ENCODE measurements at places on chromosomes 13 and 19. TPM values are rescaled to one million over a fixed set of nuclear protein-coding genes. Genes with fewer than 3 reads are reported as not detected.

DNA sequence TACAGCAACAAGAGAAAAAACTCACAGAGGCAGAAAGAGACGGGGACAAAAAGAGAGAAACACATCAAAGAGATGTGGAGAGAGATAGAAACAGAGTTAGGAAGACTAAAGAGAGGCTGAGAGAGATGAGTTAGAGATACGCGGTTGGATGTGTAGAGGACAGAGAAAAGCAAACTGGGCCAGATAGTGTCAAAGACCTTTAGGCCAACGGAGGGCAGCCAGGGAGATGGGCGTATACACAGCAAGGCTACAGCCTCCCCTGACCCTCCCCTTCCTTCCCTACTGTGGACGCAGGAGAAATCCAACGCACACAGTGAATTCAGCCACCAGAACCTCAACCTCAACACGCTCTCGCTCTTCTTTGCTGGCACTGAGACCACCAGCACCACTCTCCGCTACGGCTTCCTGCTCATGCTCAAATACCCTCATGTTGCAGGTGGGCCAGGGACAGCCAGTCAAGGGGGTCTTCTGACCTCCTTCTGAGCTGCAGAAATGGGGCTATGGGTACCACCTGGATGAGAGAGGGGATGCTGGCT is 18.7 kb downstream of the CYP2B6 start:
- DNase-seq: no peak

- peak; percentile 80 for DNase-seq
Measured at GRCh38 chr13:95083758-95084157, 217.5 kb downstream of the ABCC4 start.

- no peak for DNase-seq
Measured at GRCh38 chr13:112124141-112124540, 57.2 kb downstream of the SOX1 start.

- no peak for DNase-seq
Measured at GRCh38 chr13:21233086-21233485, 56.6 kb downstream of the MRPL57 start.

The FFAR1 gene
- total RNA-seq: not detected

DNA sequence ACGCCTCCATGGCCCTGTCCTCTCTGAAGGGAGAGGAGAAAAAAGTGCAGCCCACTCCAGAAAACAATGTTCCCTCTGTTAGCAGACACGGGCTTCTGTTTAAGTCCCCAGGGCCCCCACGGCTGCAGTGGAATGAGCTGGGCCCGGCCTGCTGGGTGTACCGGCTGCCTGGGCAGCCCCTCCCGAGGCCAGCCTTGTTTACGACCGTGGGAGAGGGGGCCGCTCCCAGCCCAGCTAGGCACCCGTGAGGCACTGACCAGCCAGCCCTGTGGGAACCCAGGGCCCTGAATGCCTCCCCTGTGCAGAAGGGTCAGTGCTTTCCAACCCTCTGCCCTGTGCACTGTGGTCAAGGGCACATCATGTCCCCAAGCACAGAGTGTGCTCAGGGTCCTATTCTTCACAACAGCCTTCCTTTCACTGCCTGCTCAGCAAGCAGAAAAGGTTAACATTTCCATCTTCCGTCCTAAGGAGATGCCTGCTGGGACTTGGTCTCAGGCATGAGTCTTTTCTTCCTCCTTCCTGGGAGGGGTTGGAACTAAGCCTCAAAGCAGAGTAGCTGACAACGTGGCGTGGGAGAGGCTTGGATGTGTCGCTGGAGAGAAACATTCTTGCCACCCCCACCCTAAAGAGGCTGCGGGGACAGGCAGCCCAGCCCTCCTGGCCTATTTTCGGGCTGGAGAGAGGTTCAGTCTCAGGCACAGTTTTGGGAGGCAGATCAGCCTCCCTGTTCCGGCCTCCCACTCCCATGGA is 90.1 kb downstream of the RGCC start:
- no peak for DNase-seq

GRCh38 chr19:53865523-53865917 is 2.2 kb upstream of the MYADM start:
- DNase-seq: no peak

- no peak for DNase-seq
Measured at GRCh38 chr19:30017172-30017571, 75.1 kb downstream of the URI1 start.

GRCh38 chr13:61045251-61045650 is 370.4 kb downstream of the PCDH20 start:
- no peak for DNase-seq

- DNase-seq: peak; percentile 18
Measured at GRCh38 chr19:41998246-41999020, 4.4 kb upstream of the ATP1A3 start.

The CEACAM21 gene
- not detected for total RNA-seq

- no peak for DNase-seq
Measured at GRCh38 chr19:32141840-32142511, 203.4 kb upstream of the ZNF507 start.

- DNase-seq: no peak
Measured at GRCh38 chr19:52474351-52475127, 21.2 kb downstream of the ZNF578 start.

The NCR1 gene
- not detected for total RNA-seq

The MAP4K1 gene
- total RNA-seq: 0.22 TPM

GRCh38 chr19:5228932-5229777 is 111.5 kb downstream of the PTPRS start:
- no peak for DNase-seq

DNA sequence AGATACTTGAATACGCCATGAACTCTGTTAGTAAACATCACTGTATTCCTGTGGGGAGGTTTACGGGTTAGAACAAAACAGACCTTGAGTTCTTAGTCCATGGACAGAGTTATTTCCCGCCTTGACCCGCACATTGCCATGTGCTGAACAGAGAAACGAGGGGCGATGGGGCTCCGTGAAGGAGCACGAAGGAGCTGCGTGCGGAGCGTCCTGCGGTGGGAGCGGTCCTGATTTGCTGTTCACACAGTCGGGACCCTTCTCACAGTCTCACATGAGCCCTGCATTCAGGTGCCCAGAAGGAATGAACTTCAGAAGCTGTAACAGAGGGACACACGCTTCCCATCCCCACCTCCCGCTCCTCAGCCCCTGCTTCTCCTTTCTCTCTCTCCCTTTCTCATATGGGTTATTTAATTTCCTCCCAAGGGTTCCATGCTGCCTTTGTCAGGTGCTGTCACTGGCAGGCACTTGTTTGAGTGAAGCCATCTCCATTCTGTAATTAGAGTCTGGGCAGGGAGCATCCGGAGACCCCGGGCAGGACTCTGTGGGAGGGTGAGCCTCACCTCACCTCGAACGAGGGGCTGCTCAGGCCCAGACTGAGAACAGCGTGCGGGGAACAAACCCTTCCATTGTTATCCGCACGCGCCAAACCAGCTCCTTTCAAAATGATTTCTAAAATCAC is 76.9 kb downstream of the TEX29 start:
- no peak for DNase-seq

DNA sequence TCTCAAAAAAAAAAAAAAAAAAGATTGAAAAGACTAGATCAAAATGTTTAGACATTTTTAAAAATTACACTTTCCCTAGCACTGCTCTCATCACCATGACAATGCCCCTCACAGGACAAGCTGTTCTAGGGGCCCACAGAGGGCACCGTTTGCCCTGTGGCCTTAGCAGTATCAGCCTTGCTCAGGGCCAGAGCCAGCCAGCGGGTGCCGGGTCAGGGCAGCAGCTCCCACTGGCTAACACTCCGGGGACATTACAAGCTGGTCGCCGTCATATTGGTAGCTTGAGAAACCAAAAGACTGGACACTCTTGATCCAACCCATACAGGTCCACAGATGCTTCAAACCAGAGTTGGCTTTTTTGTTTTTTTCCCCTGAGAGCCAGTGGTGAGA is 18.0 kb downstream of the CAPN12 start:
- DNase-seq: no peak

DNA sequence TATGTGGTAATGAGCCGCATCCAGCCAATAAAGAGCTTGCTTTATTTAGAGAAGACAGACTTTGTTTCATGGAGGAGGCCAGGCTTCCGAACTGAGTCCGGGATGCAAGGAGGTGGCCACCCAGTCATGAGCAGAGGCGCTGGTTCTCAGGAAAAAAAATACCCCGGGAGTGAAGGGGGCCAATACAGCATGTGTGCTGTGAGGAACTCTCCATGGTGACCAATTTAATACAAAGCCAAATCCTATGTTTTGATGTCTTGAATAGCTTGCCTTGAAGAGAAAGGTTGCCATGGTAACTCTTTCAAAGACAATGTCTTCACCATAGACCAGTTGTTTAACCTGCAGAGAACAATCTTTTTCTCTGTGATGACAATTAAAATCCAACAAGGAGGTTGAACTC is 43.4 kb upstream of the PDCD5 start:
- DNase-seq: peak; percentile 7

GRCh38 chr13:20069956-20070355 is 90.9 kb downstream of the GJA3 start:
- DNase-seq: no peak

DNA sequence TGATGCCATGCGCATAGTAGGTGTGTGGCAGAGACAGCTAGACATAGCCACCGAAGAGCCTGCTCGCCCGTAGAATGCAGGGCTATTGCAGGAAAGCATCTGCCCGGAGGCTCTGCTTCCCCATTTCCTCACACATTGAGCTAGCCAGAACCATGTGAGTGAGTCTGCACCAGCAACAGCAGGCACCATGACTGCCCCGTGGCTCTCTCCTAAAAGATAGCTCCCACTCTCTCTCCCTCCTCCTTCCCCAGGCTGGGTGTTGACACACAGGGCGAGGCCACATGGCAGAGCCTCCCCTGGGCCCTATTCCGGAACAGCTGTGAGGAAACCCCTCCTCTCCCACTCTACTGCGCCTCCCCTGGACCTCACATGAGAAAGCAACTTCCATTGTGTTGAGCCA is 52.3 kb upstream of the ATP12A start:
- DNase-seq: no peak

The CERS1 gene
- total RNA-seq: 1.1 TPM

DNA sequence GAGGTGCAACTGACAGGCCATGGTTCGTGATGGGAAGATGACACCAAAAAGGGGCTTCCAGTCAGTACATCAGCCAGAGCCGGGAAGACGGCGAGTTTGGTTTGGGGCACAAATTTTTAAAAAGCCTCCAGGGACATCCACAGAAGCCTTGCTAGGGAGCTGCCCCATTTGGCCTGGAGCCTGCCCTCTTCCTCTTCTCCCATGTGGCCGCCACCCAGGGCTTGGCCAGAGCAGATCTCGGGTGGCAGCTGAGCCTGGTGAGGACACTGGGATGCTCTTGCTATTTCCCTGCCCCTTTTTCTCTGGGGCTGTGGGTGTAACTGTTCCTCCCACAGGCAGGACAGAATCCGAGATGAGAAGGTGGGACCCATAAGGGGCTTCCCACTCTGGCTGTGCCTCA is 8.2 kb downstream of the ETFB start:
- no peak for DNase-seq

DNA sequence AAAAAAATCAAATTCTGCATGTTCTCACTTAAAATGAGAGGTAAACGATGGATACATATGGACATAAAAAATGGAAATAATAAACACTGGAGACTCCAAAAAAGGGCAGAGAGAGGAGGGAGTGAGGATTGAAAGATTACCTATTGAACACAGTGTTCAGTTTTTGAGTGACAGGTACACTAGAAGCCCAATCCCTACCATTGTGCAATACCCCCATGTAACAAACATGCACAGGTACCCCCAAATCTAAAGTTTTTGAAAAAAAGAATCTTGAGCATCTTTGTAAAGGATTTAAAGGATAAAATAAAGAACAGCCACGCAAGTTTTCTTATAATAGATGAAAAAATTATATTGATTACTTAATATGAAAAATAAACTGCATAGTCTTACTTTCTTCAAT is 16.7 kb upstream of the CLC start:
- DNase-seq: no peak

The MAN2B1 gene
- 68.4 TPM for total RNA-seq

The ZNF470 gene
- total RNA-seq: 2.5 TPM

DNA sequence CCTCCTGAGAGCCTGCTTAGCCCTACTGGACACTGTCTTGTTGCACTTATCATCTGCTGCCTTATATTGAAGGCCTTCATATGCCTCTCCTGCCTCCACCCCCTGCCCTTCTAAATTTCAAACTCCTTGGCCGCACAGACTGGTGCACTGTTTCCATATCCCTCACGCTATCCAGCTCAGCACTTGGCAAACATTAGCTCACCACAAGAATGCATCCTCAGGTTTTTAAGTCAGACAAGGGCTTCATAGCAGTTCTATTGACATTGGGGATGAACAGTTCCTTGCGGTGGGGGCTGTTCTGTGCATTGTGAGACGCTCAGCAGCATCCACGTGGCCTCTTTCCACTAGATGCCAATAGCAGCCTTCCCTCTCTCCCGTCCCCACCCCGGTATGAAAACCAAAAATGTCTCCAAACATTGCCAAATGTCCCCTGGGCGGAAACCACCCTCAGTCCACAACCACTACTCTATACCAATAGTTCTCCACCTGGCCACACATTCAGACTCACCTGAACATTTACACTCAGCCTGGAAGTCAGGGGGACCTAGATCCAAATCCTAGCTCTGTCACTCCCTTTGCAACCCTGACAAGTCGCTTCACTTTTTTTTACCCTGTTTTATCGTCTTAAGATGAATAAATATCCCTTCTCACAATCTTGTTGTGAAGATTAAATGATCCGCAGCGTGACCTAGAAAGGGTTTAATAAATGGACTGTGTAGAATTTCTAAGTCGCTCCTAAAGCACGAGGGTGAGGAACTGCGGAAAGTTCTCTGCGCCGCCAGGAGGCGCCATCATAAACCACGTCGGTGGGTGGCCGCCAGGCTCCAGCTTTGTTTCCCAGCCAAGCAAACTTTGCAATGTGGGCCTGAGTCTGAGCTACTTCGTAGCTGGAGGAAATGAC is 3.6 kb upstream of the CEACAM3 start:
- DNase-seq: peak; percentile 38

The VSTM1 gene
- total RNA-seq: not detected

The SLC6A16 gene
- 0.05 TPM for total RNA-seq

Data from M059J (cell line).